ENCODE measurements at places on chromosomes 1 and 21.

GRCh38 chr21:38323721-38324531 is 67.1 kb downstream of the KCNJ15 start:
- peak; percentile 5 for DNase-seq

DNA sequence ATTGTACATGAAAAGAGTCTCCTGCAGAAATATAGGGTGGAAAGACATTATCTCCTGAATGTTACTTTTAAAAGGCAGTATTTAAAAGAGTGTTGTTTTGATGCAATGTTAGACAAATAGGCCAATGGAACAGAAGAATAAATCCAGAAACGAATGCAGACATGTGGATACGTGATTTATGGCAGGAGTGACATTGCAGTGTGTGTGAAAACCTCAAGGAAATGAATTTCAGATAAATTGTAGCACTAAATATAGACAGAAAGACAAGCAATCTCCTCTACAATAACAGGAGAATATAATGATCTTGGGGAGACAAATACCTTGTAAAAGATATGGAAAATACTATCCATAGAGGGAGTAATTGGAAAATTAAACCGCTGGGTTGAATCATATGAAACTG is 387.8 kb upstream of the CHRM3 start:
- no peak for DNase-seq

- peak; percentile 19 for DNase-seq
Measured at GRCh38 chr1:60765204-60765603, 317.2 kb upstream of the NFIA start.

- no peak for DNase-seq
Measured at GRCh38 chr1:57674801-57675200, 250.9 kb upstream of the DAB1 start.

DNA sequence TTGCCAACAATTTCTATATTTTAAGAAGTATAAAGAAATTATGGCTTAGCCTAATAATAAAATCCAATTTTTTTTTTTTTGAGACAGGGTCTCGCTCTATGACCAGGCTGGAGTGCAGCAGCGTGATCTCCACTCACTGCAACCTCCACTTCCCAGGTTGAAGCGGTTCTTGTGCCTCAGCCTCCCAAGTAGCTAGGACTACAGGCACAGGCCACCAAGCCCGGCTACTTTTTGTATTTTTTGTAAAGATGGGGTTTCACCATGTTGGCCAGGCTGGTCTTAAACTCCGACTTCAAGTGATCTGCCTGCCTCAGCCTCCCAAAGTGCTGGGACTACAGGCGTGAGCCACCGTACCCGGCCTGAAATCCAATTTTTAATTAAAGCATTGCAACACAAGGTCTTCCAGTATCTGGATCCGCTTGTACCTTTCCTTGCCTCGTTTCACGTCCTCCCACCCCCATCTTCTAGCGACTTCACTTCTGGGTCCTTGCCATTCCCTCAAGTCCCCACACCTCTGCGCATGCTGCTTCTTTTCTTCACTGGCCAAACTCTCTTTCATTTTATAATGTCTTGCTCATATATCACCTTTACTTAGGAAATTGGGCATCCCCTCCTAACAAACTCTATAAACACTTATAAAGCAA is 2.3 kb downstream of the FUBP1 start:
- DNase-seq = no peak

DNA sequence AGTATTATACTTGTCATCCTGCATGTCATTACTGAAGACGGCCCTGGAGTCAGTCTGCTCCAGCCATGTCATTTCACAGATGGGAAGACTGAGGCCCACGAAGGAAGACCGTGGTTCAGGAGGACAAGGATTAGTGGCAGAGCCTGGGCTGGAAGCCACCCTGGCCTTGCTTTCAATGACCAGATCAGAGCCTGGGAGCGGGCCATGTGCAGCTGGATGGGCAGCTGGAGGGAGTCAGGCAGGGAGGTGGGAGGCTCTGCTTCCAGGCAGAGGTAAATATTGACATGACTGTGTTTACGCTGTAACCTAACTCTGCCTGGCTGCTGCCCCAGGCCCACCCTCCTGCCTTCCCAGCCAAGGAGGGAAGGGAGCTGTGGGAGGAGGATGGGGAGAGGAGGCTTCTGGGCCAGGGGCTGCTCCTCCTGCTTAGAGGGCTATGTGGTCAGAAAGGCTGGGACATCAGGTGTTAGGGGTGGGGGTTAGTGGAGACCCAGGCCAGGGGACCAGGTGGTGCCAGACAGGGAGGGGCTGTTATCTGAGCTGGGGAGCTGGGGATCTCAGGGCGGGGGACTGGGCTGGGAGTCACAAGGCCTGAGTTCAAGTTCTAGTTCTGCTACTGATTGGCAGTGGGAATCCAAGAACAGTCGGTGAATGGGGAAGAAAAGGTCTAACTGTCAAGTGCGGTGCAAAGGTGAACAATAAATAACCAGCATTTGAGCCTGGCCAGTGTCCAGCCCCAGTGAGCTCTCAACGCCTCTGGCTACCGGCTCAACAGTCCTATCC is 48.5 kb upstream of the ECE1 start:
- no peak for DNase-seq

- DNase-seq = no peak
Measured at GRCh38 chr1:35448344-35448801, 108.8 kb downstream of the KIAA0319L start.

GRCh38 chr1:110285316-110285715 is 53.9 kb upstream of the RBM15 start:
- no peak for DNase-seq

GRCh38 chr1:192167911-192168700 is 9.8 kb downstream of the RGS18 start:
- no peak for DNase-seq

- peak; percentile 68 for DNase-seq
Measured at GRCh38 chr1:39047374-39048229, 21.5 kb downstream of the NDUFS5 start.

GRCh38 chr1:154527192-154527591 is 25.0 kb upstream of the SHE start:
- no peak for DNase-seq

DNA sequence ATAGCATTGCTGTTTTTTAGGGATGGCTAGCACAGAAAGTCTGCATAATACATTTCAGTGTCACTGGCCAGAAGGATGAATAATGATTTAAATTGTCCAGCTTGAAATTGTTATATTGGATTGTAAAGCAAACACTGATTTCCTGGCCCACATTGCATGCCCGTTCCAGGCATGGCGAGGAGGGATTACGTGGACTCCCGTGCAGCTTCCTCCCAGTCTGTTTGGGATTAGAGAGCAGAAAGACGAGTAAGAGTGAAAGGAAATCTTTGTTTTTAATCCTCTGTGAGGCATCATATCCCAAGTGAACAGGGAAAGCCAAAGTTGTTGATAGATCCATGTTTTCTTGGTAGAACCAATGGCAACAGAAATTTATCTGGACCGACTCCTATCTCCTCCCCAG is 8.4 kb downstream of the TRIM58 start:
- no peak for DNase-seq

GRCh38 chr1:4616831-4617465 is 37.5 kb upstream of the AJAP1 start:
- DNase-seq = no peak

- DNase-seq = no peak
Measured at GRCh38 chr1:240258910-240259309, 167.2 kb downstream of the FMN2 start.

DNA sequence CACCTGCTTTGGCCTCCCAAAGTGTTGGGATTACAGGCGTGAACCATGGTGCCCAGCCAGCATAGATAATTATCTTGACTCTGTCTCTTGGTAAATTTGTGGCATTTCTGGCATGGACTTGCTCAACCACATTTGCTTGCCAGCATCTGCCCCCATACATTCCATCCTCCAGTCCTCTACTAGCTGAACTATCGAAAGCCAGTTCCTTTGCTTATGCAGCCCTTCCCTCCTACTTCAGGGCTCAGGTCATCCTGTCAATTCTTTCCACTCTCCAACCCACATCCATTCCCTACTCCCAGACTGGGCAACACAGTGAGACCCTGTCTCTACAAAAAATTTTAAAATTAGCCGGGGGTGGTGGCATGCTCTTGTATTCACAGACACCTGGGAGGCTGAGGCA is 13.0 kb upstream of the UQCRHL start:
- DNase-seq = no peak

All from activated CD4-positive, alpha-beta T cell treated with anti-CD3 and anti-CD28 coated beads, Interleukin-10, Interleukin-2, amounts not matched to agents 100 ng/mL and 50 ng/mL, durations not matched to agents 16 hours and 8 hours (primary cell).